Chondrocyte (in vitro differentiated cells): ENCODE measurements at places on chromosomes 5 and 9.

DNA sequence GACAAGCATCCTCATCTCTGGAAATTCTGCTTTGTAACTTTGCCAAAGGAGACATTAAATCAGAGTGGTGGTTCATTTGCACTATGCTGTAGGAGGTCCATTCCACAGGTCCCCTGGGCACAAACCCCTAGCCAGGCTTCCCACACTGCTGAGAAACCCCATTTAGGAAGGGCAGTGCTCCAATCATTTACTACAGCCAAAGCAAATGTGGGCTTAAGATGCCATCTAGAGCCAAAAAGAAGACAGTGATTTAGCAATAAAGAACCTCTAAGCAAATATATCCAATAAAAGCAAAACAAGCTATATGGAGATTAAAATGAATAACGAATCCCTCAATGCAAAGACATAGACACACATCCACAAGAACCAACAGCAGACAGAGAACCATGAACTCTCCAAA, 129.0 kb upstream of the ALDH1B1 start:
- H3K27me3 ChIP-seq: peaks cover 10% of the 10 kb centered on the region
- H3K4me1 ChIP-seq: no peaks in the 10 kb centered on the region
- H3K4me3 ChIP-seq: no peak overlapping the region
- H3K27ac ChIP-seq: no peak overlapping the region
- no peak for DNase-seq

- DNase-seq: no peak
- H3K36me3 ChIP-seq: no peaks in the 10 kb centered on the region
- H3K27me3 ChIP-seq: no peaks in the 10 kb centered on the region
- H3K4me1 ChIP-seq: peaks cover 24% of the 10 kb centered on the region
Observed at GRCh38 chr5:82105457-82105856, 133.6 kb downstream of the ATG10 start.

GRCh38 chr5:154756868-154757813, 2.0 kb downstream of the LARP1 start:
- peak overlapping the region; percentile 96 for H3K4me3 ChIP-seq
- no peak for DNase-seq
- H3K36me3 ChIP-seq: peaks cover 3% of the 10 kb centered on the region
- peak overlapping the region; percentile 97 for H3K27ac ChIP-seq

GRCh38 chr5:152142840-152143469, 218.3 kb upstream of the GLRA1 start:
- H3K27me3 ChIP-seq: peaks cover 23% of the 10 kb centered on the region
- H3K4me3 ChIP-seq: no peak overlapping the region
- no peaks in the 10 kb centered on the region for H3K36me3 ChIP-seq
- H3K27ac ChIP-seq: no peak overlapping the region
- DNase-seq: no peak
- H3K4me1 ChIP-seq: peaks cover 10% of the 10 kb centered on the region

DNA sequence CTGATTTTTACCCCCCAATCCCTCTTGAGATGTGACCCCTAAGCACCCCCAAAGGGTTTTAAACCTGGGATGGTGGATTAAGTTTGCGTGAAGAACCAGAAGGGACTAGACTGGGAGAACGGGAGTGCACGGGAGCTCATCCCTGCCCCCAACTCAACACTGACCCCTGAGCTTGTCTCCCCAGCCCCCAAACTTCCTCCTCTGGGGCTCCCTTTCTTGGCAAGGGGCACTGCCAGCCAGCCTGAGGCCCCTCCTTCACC, 5.0 kb upstream of the SET start:
- peaks cover 29% of the 10 kb centered on the region for H3K4me1 ChIP-seq
- H3K36me3 ChIP-seq: no peaks in the 10 kb centered on the region
- DNase-seq: no peak
- no peaks in the 10 kb centered on the region for H3K27me3 ChIP-seq
- peak overlapping the region; percentile 99 for H3K4me3 ChIP-seq
- H3K27ac ChIP-seq: peak overlapping the region; percentile 98

GRCh38 chr5:148858547-148858946, 32.1 kb downstream of the ADRB2 start:
- H3K27me3 ChIP-seq: no peaks in the 10 kb centered on the region
- H3K4me1 ChIP-seq: peaks cover 29% of the 10 kb centered on the region
- DNase-seq: no peak
- no peak overlapping the region for H3K4me3 ChIP-seq
- H3K36me3 ChIP-seq: no peaks in the 10 kb centered on the region

GRCh38 chr5:123450114-123450513, 26.9 kb upstream of the CEP120 start:
- H3K4me3 ChIP-seq: no peak overlapping the region
- peaks cover 5% of the 10 kb centered on the region for H3K4me1 ChIP-seq
- no peaks in the 10 kb centered on the region for H3K36me3 ChIP-seq
- H3K27me3 ChIP-seq: peaks cover 2% of the 10 kb centered on the region
- H3K27ac ChIP-seq: no peak overlapping the region

DNA sequence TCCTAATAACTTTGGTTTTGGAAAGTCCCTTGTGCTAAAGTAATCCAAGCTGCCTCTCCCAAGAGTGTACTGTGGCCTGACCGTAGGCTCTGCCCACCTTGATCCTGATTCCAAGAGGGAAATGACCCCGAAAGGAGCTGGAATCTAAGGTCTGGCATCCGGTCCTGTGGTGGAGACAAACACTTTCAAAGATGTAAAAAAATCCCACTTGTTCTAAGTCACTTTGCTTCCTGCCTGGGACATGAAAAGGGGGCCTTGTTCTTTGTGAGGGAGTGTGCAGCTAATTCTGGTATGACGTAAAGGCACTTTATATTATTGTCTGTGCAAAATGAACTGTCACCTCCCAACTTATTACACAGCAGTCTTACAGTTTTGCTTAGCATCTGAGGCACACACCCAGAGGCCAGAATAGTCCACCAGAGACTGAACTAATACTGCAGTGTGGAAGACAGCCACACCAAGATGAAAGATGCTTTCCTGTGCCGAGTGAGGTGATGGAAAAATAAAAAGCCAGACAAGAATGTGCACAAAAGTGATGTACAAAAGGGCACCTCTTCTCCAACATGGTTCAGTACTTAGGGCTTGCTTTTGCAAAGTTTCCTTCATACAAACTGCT, 128.7 kb downstream of the SLC12A2 start:
- peaks cover 19% of the 10 kb centered on the region for H3K4me1 ChIP-seq
- H3K36me3 ChIP-seq: no peaks in the 10 kb centered on the region
- H3K27ac ChIP-seq: no peak overlapping the region
- H3K4me3 ChIP-seq: no peak overlapping the region

DNA sequence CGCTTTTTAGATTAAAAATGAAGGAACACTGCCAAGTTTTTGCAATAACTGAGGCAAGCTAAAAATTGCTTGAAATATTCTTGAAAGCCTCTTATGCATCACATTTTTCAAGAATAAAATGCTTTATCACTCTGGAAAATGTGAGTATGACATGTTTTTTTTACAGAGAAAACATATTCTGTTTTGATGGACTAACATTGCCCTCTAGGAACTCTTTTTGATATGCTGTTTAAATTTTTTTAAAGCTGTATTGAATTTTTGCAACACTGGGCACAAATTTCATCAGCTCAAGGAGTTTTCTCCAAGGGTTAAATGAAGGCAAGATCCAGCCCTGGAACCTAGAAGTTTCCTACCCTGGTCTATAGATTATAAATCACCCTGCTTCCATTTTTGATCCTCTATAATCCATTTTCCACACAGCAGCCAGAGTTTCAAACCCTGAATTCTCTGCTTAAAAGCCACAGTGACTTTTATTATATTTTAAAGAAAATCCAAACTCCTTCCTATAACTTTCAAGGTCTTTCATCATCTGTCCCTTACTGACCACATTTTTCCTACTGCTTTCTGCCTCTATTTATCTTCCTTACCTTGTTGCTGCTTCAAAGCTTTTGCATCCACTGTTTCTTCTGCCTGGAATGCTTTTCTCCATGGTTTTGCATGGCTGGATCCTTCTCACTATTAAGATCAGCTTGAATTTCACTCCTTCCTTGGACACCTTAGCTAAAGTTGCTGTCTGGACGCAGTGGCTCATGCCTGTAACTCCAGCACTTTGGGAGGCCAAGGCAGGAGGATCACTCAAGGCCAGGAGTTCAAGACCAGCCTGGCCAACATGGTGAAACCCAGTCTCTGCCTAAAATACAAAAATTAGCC, 60.9 kb downstream of the IL31RA start:
- H3K27ac ChIP-seq: peak overlapping the region; percentile 92
- H3K36me3 ChIP-seq: no peaks in the 10 kb centered on the region
- no peaks in the 10 kb centered on the region for H3K27me3 ChIP-seq
- H3K4me1 ChIP-seq: peaks cover 26% of the 10 kb centered on the region

- H3K4me1 ChIP-seq: no peaks in the 10 kb centered on the region
- peaks cover 1% of the 10 kb centered on the region for H3K27me3 ChIP-seq
- no peak overlapping the region for H3K4me3 ChIP-seq
- no peaks in the 10 kb centered on the region for H3K36me3 ChIP-seq
- no peak for DNase-seq
- H3K27ac ChIP-seq: no peak overlapping the region
Observed at GRCh38 chr9:131297903-131298302, 8.4 kb downstream of the PLPP7 start.

DNA sequence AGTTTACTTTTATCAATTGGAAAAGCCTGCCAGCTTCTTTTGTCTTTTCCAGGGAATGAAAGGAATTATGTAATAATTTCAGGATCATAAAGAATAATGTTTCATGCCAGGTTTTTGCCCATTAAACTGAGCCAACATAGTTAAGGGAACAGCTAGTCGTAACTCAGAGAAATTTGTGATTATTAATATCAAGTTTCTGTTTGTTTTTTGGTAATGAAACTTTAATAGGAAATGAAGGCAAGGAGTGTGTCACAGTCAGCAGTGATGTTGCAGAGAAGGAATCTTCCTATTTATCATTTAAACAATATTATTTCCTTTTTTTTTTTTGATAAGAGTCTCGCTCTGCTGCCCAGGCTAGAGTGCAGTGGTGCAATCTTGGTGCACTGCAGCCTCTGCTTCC, 10.7 kb downstream of the NFIL3 start:
- H3K4me1 ChIP-seq: peaks cover 56% of the 10 kb centered on the region
- DNase-seq: no peak
- no peaks in the 10 kb centered on the region for H3K27me3 ChIP-seq
- no peak overlapping the region for H3K27ac ChIP-seq

- peaks cover 6% of the 10 kb centered on the region for H3K27me3 ChIP-seq
- H3K4me3 ChIP-seq: no peak overlapping the region
- H3K27ac ChIP-seq: no peak overlapping the region
- DNase-seq: no peak
Observed at GRCh38 chr5:13704396-13704795, 240.1 kb downstream of the DNAH5 start.

DNA sequence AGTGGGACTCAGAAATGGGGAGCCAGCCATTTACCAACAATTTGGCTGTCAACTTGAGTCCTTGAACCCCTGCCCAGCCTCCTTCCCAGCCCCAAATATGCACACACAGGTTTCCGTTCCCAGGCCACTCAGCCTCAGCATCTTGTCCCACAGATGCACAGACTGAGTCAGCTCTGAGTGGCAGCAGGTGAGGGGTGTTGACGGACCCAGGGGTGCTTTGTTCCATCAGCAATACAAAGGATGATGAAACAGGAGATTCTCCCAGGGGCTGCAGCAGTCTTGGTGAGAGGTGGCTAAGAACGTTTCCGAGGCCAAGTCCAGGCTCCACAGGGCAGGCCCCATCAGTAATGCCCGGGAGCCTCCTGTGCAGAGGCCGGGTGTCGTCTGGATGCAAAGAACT, 4.9 kb upstream of the OLFM1 start:
- H3K36me3 ChIP-seq: no peaks in the 10 kb centered on the region
- H3K27ac ChIP-seq: no peak overlapping the region
- peaks cover 50% of the 10 kb centered on the region for H3K27me3 ChIP-seq
- peak; percentile 38 for DNase-seq

DNA sequence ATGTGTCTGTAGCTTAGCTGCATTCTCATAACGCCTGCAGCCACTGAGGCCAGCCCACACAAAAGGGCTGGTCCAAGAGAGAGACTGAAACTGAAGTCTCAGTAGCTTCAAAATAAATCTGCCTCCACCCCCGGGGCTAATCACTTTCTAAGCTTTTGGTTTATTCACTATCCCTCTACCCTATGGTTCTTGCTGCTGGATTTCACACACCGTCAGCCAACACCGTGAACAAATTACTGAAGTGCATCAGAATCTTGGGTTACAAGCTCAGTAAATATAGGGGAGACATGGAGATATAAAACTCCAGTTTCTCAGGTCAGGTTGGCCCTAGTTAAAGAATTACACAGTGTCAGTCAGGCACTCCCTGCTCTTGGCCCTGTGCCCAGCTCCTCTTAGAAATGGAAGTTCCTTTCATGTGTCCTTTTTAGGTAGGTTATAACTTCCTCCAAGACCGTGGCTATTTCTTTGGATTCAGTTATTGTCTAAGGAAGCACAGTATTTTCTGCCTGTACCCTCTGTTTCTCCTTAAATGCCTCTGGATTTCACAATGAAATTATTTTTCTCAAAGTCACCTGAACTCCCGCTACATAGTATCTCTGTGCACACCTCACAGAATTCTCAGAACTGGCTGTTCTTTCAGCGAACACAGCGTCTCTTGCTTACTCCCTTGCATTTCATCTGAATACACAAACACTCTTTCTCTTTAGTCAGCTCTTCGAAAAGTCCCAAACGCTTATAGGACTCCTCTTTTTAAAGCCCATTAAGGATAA, 112.5 kb downstream of the FAM174A start:
- H3K4me3 ChIP-seq: no peak overlapping the region
- no peak for DNase-seq
- peaks cover 7% of the 10 kb centered on the region for H3K4me1 ChIP-seq
- H3K36me3 ChIP-seq: no peaks in the 10 kb centered on the region
- peaks cover 10% of the 10 kb centered on the region for H3K27me3 ChIP-seq
- no peak overlapping the region for H3K27ac ChIP-seq

- no peaks in the 10 kb centered on the region for H3K27me3 ChIP-seq
- DNase-seq: no peak
- H3K27ac ChIP-seq: no peak overlapping the region
- peaks cover 12% of the 10 kb centered on the region for H3K36me3 ChIP-seq
Observed at GRCh38 chr5:158586054-158586453, 513.7 kb downstream of the EBF1 start.

- no peak overlapping the region for H3K27ac ChIP-seq
- H3K4me3 ChIP-seq: no peak overlapping the region
- peaks cover 21% of the 10 kb centered on the region for H3K27me3 ChIP-seq
- H3K4me1 ChIP-seq: no peaks in the 10 kb centered on the region
- peaks cover 5% of the 10 kb centered on the region for H3K36me3 ChIP-seq
- DNase-seq: no peak
Observed at GRCh38 chr9:89550346-89550927, 52.5 kb upstream of the SEMA4D start.

DNA sequence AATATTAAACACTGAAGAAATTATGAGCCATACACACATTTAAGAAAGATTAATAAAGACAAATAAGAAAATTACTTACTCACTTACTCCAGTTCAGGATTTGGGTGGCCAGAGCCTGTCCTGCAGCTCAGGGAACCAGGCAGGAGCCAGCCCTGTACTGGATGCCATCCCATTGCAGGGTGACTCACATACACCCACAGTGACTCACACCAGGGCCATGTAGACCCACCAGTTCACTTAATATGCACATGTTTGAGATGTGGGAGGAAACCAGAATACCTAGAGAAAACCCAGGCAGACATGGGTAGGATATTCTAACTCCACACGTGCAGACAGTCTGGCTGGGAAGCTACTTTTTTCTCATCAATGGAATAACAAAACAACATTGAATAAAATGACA, 49.6 kb upstream of the ADRB2 start:
- peaks cover 10% of the 10 kb centered on the region for H3K27me3 ChIP-seq
- no peaks in the 10 kb centered on the region for H3K36me3 ChIP-seq
